Endodermal cell (in vitro differentiated cells): ENCODE measurements at places on chromosomes 1 and 21.
A peak's percentile ranks its signal among the peaks of the same experiment; 100 is the strongest.

GRCh38 chr1:39825432-39825941 lies 36.8 kb upstream of the BMP8B start:
- DNase-seq: no peak

- DNase-seq: no peak
Measured at GRCh38 chr21:31396399-31396798, 52.3 kb upstream of the TIAM1 start.

DNA sequence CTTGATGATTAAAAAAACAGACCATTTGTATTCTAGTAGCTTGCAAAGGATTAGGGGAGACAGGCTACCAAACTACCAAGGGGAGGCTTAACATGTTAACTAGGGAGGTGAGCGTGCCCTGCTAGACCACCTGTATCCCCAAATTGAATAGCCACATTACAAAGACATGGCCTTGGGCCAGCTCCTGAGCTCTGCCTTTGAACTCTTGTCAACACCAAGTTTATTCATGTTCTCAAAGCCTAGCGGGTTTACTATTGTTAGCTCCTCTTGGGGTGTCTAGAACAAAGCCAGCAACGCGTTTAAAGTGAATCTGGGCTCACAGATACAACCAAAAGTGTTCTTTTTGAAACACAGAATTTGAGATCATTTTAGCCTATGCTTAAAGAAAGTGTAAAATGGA lies 36.3 kb downstream of the SMYD2 start:
- peak; percentile 81 for DNase-seq

DNA sequence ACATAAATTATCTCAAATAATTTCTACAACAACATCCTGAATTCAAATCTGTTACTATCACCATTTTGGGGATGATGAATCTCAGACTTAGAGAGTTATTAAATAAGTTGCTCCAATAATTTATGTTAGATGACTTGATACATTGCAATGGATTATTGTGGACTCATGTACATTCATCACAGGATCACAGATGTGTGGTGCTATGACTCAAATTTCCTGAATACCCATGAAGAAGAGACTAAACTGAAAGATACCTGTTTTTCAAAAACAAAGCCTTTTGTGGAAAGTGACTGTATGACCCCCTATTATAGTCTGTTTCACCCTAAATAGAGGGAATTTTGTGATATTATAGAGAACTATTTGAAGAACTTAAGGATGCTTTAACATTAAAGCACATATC lies 315.0 kb downstream of the PLA2G4A start:
- DNase-seq: no peak
